ENCODE measurements at places on chromosomes 3 and 15.

DNA sequence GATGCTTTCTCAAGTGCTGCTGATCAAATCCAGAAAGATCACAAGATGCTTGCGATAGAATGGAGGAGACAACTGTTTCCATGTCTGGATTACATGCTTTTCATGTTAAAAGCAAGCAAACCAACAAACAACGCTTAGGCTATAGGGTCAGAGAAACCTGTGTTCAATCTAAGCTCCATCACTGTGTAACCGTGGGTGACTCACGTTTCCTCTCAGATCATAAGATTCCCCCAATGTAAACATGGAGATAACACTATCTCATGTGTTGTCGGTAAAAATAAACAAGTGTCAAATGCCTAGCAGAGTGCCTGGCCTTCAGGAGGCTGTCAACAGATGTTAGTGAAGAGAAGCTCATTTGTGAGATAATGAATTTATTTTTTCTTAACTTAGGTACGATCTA is 907.8 kb downstream of the NTRK3 start:
- DNase-seq, result no peak

DNA sequence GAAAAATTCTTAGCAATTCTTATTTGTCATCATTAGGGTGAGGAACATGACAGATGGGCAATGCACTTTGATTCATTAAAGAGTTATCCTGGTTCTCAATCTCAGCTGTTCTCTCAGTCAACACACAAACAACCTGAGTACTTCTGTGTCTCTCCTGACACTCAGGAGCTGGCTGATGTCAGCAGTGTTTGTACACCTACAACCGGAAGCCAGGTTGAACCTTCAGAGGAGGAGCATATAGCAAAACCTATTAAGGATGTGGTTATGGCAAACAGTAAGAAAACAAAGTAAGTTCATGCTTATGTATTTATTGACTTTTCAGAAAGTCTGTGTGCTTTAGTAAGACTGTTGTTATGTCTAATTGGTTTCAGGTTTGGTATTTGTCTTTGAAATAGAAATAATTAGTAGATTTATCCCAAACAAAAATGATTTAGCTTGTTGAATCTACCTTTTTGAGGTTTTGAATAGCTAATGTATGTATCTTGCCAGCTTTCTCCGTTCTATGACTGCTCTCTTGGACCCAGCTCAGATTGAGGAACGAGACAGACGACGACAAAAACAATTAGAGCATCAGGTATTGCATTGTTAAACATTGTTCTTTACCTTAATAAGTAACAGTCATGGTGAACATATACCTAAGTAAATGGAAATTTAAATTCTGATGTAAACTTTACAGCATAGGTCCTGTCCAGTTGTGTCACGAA is 36.6 kb downstream of the CCDC66 start:
- no peak for DNase-seq

GRCh38 chr3:190210608-190211007 is 89.9 kb upstream of the P3H2 start:
- DNase-seq, result no peak

DNA sequence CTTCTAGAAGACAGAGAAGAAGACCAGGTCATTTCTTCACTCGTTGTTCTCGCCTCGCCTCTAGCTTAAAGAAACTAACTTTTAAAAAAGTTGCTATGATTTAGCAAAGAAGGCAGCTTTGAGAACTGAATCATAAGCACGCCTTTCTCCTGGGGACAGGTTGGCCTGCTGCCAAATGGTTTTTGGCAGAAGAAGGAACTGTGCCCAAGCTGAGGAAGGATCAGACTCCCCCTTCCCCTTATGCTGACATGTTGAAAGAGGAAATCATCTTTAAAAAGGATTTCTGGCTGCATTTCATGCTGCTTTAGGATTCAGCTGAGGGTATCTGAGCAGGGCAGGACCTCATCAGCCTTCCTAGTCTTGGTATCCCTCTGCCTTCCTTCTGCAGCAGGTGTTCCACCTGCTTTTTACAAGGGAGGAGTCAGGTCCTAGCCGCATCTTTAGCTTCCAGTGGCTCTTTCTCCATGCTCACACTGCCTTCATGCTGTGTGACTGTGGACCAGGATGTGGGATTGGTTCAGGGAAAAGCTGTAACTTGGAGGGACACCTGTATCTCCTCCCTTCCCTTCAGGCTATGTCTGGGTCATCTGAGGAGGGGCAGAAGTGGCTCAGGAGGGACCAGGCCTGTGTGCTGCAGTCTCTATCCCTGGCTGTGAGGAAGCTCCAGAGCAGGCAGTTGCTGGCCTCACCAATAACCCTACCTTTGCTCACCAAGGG is 34.1 kb upstream of the HACD2 start:
- DNase-seq, result peak; percentile 29

DNA sequence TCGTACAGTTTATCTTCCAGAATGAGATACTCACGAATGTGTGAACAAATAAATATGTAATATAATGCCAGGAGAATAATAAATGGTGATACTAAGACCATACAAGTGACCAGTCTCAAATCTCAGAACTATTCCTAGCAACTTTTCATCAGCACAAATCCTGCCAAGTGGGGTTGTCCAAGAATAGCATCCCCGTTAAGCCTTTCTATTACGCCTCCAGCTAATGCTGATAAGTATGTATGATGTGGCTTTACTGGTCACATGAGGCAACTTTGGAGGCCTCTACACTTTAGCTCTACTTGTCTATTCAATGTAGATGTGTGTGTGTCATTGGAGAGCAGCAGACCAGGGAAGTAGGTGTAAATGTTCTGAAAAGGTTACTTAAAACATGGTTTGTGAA is 129.5 kb downstream of the KCNMB2 start:
- DNase-seq, result no peak

GRCh38 chr3:10625323-10625722 is 119.9 kb upstream of the ATP2B2 start:
- DNase-seq, result no peak

DNA sequence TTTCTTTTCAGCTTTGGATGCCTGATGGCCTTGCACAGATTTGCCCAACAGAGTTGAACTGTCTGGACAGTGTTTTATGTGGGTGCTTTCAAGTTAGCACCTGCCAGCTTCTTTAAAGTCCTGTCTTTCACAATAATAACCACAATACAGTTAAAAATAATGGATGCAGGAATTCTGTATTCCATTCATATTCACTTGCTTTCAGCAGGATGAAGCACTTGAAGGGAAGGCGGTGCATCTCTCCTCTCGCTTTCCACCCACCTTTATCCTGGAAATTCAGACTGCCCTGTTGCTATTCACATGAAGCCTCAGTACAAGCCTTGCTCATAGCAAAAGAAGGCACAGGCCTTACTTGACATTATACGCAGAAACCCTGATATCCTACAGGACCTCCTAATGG is 26.5 kb upstream of the GYG1 start:
- no peak for DNase-seq

DNA sequence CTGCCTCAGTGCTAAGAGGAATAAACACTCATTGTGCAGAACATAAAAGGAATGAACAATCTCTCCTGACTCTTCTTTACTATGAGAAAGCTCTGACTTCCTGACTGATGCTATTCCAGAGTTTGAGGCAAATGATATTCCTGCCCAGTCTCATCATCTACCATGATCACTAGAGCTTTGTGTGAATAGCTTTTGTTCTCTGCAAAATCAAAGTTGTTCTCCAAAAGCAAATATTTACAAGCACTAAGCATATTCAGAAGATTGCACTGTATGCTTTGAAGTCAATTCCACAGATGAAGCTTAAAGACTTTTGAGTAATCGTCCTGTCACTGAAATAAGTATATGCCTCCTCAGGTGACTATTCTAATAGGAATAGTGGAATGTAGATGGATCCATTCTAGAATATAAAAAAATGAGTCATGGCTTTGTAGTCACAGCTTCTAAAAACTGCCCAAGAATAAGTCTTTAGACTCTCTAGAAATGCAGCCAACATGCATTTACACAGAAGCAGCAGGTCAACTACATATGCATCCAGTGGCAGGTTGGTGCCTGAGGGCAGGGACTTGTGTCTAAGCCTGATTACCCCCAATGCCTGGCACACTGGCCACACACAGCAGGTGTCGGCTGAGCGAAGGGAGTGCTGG is 34.6 kb downstream of the TNFAIP8L3 start:
- DNase-seq, result no peak

DNA sequence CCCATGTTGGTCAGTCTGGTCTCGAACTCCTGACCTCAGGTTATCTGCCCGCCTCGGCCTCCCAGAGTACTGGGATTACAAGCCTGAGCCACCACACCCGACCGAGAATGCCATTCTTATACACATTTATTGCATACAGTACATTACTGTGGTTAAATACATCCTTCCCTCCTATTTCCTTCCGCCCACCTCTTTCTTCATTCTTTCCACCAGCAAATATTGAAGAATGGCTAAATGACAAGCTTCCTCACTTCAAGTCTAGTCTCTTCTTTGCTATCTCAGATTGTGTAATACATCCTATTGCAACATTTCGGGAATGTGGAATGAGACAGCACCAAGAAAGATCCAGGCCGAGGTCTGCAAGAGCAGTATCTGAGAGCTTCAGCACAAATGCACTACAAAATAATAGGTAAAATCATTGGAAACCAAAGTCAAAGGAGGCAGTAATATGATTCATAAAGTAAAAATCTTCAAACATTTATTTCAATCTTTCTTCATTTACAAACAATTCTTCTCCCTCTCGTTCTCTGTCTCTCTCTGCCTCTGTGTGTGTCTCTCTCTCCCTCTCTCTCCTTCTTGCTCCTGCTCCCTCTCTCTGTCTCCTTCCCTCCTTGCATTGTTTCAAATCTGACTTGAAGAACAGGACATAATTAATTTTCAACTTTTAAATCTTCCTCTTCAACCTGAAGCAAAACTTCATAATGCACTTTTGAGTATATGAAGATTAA is 94.7 kb upstream of the TGFBR2 start:
- DNase-seq, result no peak

GRCh38 chr3:148453781-148454191 is 243.9 kb upstream of the AGTR1 start:
- DNase-seq, result no peak

DNA sequence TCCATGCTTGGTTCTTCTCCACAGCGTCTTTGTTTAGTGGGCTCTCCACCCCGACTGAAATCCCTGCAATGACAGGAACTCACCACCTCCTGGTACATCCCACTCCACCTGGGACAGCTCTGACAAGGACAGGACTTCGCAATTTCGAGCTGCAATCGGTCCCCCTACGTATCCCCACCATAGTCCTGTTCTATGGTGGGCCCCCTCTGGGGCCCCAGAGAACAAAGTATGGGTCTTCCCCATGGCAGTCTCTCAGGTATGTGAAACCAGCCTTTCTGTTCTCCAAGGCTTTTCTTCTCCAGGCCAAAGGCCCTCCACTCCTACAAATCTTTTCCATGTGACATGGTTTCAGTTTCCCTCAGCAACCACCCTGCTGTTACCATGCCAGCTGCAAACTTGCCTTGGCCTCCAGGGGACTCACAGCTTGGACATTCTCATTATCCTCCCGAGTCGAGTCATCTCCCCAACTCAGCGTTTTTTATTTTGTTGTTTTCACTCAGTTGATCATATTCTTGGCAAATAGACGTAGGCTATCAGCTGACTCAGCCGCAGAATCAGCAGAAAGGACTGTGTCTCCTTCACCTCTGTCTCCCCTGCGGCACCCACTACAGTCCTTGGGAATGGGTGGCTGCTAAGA is 233.3 kb downstream of the OPA1 start:
- DNase-seq, result no peak

DNA sequence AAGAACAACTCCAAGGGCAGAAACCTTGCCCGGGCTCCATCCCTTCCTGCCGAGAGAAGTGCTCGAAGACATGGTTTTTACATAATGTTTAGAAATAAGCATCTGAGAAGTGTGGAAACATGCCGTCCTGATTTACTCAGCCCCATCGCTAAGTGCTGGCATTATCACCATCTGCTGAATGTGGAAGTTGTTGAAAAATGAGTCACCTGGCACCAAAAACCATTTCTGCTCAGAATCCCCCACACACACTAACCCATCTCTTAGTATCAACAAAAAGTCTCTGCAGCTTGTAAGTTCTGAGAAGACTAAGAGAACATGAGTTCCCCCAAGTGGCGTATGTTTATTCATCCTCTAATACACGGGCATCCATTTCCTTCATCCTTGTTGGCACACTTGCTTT is 51.0 kb upstream of the ARL8B start:
- no peak for DNase-seq

GRCh38 chr3:159619341-159619885 is 369.2 kb upstream of the IL12A start:
- peak; percentile 9 for DNase-seq

- DNase-seq, result no peak
Observed at GRCh38 chr3:125591116-125591760, 4.1 kb downstream of the OSBPL11 start.

- DNase-seq, result no peak
Observed at GRCh38 chr3:42660898-42661297, 7.4 kb downstream of the ZBTB47 start.

- no peak for DNase-seq
Observed at GRCh38 chr3:14389716-14390115, 12.7 kb upstream of the SLC6A6 start.

DNA sequence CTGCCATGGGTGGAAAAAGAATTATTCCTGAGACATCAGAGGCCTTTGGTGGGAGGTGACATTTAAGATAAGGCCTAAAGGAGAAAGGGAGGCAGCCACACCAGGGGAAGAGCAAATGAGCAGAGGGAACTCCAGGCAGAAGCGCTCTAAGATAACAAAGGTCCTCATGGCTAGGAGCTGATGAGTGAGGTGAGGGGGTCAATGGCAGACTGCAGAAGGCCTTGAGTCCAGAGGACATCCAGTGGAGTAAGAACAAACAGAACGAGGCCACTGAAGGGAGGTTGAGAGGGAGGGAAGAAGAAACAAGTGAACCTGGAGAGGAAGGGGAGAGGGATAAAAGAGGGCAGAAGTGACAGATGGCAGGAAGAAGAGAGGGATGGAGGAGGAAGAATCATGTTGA is 97.3 kb downstream of the CTNNB1 start:
- DNase-seq, result no peak

- DNase-seq, result no peak
Observed at GRCh38 chr3:188278717-188279324, 124.9 kb downstream of the LPP start.

DNA sequence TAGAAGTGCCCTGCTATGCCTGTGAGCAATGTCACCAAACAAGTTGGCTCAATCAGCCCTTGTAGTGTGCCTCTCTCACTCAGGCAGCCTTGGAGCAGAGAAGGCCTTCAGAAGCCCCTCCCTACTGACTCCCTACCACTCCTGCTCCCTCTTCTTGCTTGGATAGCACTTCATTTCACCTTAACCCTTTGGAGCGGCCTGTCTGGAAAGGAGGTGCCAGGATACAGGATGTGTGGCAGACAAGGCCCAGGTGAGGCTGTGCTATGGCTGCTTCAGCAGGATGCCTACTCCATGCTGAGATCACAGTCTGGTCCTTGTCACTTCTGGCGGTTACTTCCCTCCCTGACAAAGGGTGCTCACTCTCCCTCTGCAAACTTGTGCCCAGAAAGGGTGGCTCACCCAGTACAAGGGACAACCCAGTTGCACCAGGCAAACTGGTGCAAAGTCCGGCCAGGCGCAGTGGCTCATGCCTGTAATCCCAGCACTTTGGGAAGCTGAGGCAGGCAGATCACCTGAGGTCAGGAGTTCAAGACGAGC is 1.1 kb downstream of the MON1A start:
- no peak for DNase-seq

- DNase-seq, result no peak
Observed at GRCh38 chr3:39094851-39095677, 12.4 kb downstream of the GORASP1 start.
